ENCODE measurements at places on chromosomes 6 and 20.

DNA sequence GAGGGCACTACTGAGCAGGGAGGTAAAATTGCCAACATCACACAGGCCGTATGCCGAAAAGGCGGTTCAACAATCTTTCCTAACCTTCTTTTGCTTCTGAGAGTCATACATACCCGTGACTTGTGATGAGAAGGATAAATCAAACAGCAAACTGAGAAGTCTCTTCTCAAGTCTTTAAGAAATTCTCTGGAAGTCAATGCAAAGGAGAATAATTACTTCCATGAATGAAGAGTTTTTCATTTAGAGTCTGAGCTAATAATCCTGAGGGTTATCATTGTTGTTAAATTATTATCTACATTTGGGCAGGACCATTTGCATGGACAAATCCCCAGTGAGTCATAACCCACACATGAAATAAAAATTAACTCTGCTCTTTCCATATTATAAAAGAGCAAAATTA is 22.4 kb upstream of the ILRUN start:
- DNase-seq, result no peak

GRCh38 chr6:68126089-68126749 is 508.9 kb upstream of the ADGRB3 start:
- DNase-seq, result peak; percentile 23

DNA sequence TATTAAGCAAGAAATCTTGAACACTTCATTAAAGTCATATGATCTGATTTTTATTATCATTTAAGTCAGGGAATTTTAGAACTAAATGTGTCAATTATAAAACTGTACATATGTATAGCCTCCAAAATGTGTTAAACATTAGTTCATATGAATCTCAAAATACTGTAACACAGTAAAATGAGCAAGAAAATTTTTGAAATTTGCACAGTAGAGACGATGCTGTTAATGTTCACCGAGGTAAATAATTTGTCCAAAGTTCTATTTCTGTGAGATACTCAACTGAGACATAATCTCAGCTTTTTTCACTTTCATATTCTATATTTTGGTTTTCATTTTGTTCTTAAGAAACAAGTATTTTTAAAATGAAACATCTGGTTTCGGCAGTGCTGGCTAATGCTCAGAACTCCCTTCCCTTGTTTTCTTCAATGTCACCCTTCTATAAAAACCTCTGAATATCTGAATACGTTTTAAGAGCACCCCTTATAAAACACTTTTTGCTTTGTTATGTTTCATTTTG is 353.1 kb downstream of the LAMA2 start:
- DNase-seq, result no peak

GRCh38 chr6:29826271-29826670 is 1.4 kb upstream of the HLA-G start:
- DNase-seq, result no peak

- DNase-seq, result peak; percentile 28
These were observed at the start of gene POM121L2 for GRCh38 chr6:27312146-27312949. Gene POM121L2 (minus strand): TSS chr6:27312273. CDS start chr6:27312170, 103 bp downstream.

GRCh38 chr20:10217721-10218410 is 764 bp upstream of the SNAP25 start:
- peak; percentile 95 for DNase-seq

DNA sequence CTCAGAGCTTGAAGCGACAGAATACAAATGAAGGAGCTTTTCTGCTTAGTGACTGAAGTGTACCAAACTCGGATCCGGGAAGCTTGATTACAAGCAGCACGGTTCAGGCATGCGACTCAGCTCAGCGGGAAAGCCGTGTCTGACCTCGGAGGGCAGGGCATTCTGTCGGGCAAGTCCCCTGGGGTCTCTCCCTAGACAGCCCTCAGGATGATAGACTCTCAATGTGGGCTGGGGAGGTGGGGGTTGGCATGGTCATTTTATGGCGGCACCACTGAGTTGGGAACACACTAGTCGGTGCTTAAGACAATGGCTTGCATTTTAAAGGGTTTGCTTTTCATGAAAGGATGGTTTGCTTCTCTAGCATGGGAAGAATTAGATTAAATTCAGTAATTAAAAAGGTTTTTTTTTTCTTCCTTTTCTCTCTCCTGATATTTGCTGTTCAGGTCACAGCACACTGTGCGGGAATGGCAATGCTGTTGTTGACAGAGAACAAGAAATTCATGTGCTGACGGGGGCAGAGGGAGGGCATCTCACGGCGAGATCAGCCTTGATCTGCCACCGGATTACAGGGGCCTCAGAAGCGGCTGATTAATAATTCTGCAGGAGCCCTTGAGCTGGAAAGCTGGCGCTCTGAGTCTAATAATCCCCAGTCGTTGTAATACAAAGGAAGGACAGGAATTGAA is 80.7 kb upstream of the TRAF3IP2 start:
- peak; percentile 20 for DNase-seq

GRCh38 chr6:75117701-75118100 is 88.2 kb downstream of the COL12A1 start:
- DNase-seq, result peak; percentile 29

DNA sequence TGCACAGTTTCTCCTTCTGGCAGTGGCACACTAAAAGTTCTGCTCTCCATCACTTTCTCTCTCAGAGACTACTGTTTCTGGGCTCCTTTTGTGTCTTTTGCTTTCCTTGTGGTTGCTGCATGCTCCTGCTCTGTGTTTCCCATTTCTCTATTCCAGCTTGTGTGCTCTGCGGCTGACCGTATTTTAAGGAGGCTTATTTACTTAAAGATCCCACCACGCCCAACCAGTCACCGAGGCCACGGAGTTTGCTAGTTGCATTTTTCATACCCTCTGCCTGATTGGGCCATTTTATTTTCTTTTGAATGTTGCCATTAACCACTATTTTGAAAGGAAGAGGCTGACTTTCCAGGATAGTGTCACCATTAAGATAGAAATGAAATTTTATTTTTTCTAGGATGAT is 626.4 kb upstream of the MMS22L start:
- no peak for DNase-seq

GRCh38 chr20:8129211-8129976 is 2.7 kb upstream of the PLCB1 start:
- no peak for DNase-seq

- no peak for DNase-seq
These were observed 178.2 kb downstream of the GJA10 start for GRCh38 chr6:90072501-90072900.

GRCh38 chr6:169087443-169088041 is 166.1 kb downstream of the THBS2 start:
- DNase-seq, result no peak

GRCh38 chr20:41592516-41593216 is 25.5 kb downstream of the CHD6 start:
- no peak for DNase-seq

DNA sequence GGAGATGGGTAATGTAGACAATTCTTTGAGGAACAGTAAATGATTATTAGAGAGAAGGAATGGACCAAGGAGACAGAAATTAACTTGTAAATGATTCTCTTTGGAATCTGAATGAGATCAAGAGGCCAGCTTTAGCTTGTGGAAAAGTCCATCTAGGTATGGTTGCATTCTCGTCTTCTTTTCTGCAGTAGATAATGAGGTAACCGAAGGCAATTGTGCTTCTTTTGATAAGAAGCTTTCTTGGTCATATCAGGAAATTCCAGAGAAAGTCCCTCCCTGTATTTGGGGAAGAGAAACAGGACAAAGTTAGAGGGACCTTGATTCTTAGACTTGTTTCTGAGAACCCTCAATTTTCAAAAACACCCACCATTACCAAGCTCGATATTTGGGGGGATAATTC is 109.1 kb upstream of the PRSS16 start:
- no peak for DNase-seq

GRCh38 chr6:127366282-127367022 is 23.0 kb upstream of the ECHDC1 start:
- DNase-seq, result peak; percentile 91

DNA sequence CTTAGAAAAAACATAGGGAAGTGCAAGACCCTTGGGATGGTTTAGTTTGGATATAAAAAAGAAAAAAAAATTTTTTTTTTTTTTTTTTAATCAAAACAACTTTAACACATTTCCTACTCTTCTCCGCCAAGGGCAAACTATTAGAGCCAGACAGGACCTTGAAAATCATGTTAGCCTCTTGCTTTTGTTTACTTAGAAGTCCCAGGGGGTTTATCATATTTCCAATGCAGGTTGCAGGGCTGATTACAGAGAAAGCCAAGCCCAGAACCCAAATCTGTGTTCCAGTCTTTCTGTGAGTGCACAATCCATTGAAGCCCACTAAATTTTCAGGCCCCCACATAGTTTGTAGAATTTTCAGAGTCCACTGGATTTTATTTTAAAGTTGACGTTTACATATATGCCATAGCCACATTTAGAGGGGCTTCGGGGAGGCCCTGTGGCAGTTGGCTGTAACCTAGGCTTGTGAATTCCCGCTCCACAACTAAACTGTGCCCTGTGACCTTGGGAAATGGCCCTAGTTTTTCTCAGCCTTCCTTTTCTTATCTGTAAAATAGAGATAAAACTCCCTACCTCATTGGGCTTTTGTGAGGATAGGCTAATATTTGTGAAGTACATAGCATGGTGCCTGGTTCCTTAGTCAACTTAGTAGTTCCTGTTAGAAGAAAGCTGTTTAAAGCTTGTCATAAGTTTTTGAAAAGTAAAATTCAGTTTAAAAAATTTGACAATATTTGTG is 55.7 kb downstream of the NCOA7 start:
- no peak for DNase-seq

GRCh38 chr6:152129691-152130151 is 322.2 kb downstream of the ESR1 start:
- peak; percentile 22 for DNase-seq

- no peak for DNase-seq
These were observed 1060.3 kb upstream of the CITED2 start for GRCh38 chr6:140434761-140435160.

DNA sequence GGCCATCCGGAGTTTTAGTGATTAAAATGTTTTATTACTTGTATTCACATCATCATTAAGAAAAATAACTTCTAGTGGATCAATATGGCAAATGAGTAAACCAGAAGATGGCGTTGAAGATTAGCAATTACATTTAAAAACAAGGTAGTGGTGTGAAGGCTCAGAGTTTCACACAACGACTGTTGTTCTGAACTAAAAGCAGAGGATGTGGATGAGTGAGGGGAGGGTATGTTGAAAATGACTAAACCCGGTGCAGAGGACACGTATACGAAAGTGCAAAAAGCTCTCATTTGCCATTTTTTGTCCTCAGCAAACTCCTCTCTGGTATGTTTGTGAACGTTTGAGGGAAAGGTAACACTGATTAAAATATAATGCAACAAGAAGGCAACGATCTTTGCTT is 1.9 kb upstream of the IRF4 start:
- no peak for DNase-seq

GRCh38 chr6:35343835-35344550 is 1.6 kb downstream of the PPARD start:
- no peak for DNase-seq

DNA sequence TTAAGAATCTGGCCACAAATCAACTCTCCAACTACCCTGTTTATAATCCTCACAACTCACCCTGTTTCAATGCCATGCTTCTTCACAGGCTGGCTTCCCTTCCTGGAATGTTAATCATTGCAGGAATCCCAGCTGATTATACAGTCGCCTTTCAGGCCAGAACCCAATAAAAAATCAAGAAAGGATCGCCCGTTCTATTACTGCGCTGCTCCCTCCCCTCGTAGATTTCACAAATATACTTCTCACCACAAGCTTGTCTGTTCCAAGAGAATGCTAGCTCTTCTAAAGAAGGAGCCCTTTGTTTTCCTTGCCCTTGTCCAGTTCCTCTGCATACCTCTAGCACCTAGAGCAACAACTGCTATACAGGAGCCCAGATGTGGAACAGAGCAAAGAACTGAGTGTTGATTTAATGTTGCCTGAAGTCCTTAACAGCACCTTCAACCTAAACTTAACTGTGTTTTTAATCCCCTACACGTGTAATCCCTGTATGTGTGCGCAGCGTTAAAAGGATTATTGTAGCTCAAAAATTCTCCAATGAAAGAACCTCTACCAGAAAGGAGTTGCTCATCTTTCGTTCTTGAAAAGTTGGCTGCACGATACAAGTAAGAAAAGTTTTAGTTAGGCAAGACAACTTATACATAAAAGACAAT is 988 bp downstream of the ECHDC1 start:
- peak; percentile 64 for DNase-seq

GRCh38 chr20:38970302-38970701 is 8.2 kb downstream of the DHX35 start:
- peak; percentile 58 for DNase-seq

DNA sequence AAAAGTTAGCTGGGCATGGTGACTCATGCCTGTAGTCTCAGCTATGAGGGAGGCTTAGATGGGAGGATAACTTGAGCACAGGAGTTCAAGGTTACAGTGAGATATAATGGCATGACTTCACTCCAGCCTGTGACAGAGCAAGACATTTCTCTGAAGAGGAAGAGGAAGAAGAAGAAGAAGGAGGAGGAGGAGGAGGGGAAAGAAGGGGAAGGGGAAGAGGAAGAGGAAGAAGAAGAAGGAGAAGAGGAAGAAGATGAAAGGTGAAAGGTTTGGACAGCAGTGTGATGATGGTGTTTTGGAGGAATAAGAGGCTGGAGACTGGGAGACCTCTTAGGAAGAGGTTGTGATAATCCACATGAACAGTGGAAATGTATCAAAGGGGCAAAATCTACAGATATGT is 410.7 kb upstream of the JAG1 start:
- no peak for DNase-seq

DNA sequence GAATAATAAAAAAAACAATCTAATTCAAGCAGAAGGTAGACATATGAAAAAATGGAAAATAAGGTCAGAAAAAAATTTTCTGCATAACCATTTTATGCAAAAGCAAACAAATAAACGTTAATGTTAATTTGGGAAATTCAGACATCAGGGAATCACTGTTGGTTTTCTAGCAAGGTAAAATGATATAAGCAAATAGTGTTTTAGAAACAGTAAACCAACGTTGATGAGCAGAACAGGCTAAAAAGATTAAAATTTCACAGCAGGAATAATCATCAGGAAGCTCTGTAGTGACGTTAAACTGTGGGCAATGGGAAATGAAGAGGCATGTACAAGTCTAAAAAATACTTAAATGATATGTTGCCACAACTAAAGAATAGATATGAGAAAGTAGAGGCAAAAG is 54.5 kb upstream of the HMGCLL1 start:
- DNase-seq, result no peak

DNA sequence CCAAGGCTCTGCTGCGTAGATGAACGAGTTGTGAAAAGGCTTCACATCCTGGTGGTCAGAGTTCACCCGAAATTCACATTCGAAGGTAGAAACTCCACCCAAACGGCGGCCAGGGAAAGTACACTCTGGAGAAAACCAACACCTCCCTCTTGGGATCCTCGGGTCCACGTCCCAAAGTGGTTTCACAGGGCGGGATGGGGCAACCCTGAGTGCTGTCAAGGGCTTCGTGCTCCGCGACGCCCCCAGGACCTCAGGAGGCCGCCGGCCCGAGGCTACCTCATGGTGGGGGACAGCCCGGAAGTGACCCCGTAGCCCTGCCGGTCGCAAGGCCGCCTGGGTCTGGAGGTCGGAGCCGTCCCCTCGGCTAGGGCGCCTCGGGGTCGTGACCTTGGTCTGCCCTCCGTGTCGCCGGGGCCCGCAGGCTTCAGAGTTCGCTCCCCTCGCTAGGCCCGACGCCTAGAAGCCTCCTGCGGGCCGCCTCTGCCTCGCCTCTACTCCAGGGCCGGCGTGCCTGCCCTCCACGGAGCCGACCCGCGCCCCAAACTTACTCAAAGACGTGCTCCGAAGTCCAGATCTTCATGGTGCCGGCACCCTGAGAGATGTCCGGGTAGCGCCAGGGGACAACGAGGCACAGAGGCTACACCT is at the start of gene PRELID3B:
Gene PRELID3B, minus strand, starts transcription at position 636 of the 645 bp plus-strand sequence. Its CDS starts 56 bp downstream, at position 580.
- DNase-seq, result no peak

GRCh38 chr6:98974309-98974708 is 26.6 kb upstream of the FBXL4 start:
- no peak for DNase-seq

- DNase-seq, result no peak
These were observed 94.2 kb downstream of the TBC1D7 start for GRCh38 chr6:13234130-13234529.
